Uterus (tissue), 4 donors: ENCODE measurements at places on chromosomes 2 and 18. TPM values are rescaled to one million over a fixed set of nuclear protein-coding genes. Genes with fewer than 3 reads are reported as not detected.

The TUBA3E gene
- not detected for total RNA-seq

The SS18 gene
- total RNA-seq = 89.8 TPM

The TLX2 gene
- 0.55 TPM for total RNA-seq

The C1QL2 gene
- not detected for total RNA-seq

The SFTPB gene
- 1.4 TPM for total RNA-seq

The KANSL1L gene
- total RNA-seq = 56.9 TPM

DNA sequence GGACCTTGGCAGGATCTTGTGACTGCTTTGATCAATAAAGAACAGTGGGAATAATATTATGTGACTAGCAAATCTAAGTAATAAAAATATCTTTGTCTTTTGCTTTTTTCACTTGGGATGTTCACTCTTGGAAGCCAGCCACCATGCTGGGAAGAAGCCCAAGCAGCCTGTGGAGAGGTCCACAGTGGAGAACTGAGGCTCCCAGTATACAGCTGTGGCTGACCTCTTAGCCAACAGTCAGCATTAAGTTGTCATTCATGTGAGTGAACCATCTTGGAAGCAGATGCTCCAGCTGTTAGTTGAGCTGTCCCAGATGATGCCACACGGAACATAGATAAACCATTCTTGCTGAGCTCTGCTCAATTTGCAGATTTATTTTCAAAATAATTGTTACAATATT is 160.0 kb downstream of the OSR1 start:
- no peaks in the 10 kb centered on the region for H3K27me3 ChIP-seq
- no peak for DNase-seq
- H3K4me1 ChIP-seq = no peaks in the 10 kb centered on the region
- no peak overlapping the region for H3K27ac ChIP-seq

DNA sequence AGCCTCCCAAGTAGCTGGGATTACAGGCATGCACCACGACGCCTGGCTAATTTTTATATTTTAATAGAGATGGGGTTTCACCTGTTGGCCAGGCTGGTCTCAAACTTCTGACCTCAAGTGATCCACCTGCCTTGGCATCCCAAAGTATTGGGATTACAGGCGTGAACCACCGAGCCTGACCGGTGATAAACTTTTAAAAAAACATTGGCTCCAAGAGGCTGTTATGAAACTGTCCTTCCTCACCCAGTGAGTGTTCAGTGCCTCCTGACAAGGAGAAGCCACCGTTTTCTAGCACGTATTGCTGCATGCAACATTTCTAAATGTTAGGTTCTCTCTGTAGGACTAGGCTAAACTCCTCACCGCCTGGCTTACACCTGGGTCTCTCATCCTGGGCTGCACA is 63.3 kb downstream of the EDAR start:
- H3K4me3 ChIP-seq = no peak overlapping the region
- H3K36me3 ChIP-seq = no peaks in the 10 kb centered on the region
- no peak for DNase-seq
- no peaks in the 10 kb centered on the region for H3K27me3 ChIP-seq
- no peaks in the 10 kb centered on the region for H3K4me1 ChIP-seq

DNA sequence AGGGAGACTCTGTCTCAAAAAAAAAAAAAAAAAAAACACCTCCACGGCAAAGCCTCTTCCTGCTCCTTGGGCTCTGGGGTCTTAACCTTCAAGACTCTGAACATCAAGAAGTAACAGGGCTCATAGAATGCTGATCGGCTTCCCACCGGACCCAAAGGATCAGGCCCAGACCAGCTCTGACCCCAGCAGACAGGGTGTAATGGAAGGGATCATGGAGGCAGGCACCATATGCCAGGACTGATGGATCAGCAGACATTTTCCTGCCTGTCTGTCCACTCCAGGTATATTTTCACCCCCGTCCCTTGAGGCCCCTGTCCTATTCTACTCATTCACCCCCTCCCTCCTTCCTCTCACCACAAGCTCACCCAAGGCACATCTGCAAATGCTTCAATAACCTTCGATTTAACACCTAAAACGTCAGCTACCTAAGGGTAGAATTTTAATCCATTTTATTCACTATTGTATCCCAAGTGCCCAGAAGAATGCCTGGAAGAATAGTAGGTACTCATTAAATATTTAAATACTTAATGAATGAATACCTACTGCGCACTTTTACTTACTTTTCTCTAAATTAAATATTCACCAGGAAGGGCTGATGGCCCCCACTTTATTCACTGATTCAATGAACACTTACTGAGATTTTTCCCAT is 4.6 kb upstream of the SPEG start:
- DNase-seq = no peak
- H3K4me3 ChIP-seq = no peak overlapping the region
- H3K36me3 ChIP-seq = no peaks in the 10 kb centered on the region
- peak overlapping the region; percentile 77 for H3K27ac ChIP-seq
- no peaks in the 10 kb centered on the region for H3K27me3 ChIP-seq

DNA sequence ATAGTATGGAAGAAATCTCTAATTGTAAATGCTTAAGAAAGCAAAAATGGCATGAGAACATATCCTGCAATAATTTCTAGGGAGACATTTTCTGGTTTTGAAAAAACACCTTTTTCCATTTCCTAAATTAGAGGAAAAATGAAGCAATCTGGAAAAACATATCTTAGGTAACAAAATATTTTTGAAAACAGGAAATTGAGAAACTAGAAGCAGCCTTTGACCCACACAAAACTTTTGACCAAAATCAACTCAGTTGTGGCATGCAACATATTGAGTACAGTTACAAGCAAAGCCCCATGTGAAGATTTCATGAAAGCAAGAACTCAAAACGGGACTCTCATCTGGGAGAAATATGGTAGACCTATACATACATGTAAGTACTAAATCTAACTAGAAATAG is 28.6 kb upstream of the CHAC2 start:
- H3K4me3 ChIP-seq = no peak overlapping the region
- H3K4me1 ChIP-seq = no peaks in the 10 kb centered on the region
- no peaks in the 10 kb centered on the region for H3K36me3 ChIP-seq
- H3K27ac ChIP-seq = no peak overlapping the region
- DNase-seq = no peak

- H3K4me3 ChIP-seq = no peak overlapping the region
- DNase-seq = no peak
- H3K27ac ChIP-seq = no peak overlapping the region
- no peaks in the 10 kb centered on the region for H3K4me1 ChIP-seq
- H3K36me3 ChIP-seq = no peaks in the 10 kb centered on the region
- no peaks in the 10 kb centered on the region for H3K27me3 ChIP-seq
Measured at GRCh38 chr2:11305958-11306357, 38.5 kb downstream of the ROCK2 start.

- no peak overlapping the region for H3K4me3 ChIP-seq
- no peak for DNase-seq
- no peak overlapping the region for H3K27ac ChIP-seq
- no peaks in the 10 kb centered on the region for H3K27me3 ChIP-seq
Measured at GRCh38 chr18:9842448-9842847, 43.3 kb upstream of the TXNDC2 start.

DNA sequence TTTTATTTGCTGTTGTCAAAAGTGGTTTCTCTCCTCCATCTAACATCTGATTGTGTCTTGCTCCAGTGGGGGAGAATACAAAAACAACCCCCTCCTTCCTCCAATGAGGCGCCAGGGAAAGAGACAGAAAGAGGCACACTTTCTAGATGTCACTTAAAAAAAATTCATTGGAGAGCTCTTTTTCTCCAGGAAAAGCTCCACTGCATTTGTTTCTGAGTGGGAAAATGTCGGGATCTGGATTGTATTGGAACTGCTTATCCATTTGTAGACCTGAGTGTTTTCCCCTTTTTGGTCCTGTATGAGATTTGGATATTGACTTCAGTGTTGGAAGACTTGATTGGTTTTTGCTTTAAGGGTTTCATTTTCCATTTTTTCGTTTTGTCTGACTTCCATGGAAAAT is 995 bp downstream of the MBD5 start:
- DNase-seq = no peak
- peak overlapping the region; percentile 80 for H3K4me3 ChIP-seq
- H3K36me3 ChIP-seq = no peaks in the 10 kb centered on the region

- no peaks in the 10 kb centered on the region for H3K36me3 ChIP-seq
- no peaks in the 10 kb centered on the region for H3K4me1 ChIP-seq
- DNase-seq = no peak
- H3K4me3 ChIP-seq = no peak overlapping the region
- no peak overlapping the region for H3K27ac ChIP-seq
- no peaks in the 10 kb centered on the region for H3K27me3 ChIP-seq
Measured at GRCh38 chr2:157743051-157743450, 114.4 kb upstream of the ACVR1C start.

DNA sequence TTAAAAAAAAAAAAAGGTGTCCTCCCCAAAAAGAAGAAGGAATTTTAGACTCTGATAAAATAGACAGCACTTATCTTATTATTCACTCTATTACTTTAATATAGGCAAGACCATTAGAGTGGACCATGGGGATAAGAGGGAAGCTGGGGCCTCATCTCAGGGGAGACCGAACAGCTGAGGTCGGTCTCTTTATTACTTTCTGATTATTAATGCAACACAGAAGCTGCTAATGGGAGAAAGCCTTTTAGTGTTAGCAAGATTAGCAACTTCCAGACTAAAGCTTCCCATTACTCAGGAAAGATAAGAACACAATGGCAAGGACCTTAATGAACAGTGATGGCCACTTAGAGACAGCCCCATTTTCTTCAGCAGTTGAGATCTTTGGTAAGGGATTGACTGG is 135.5 kb downstream of the TMEFF2 start:
- no peaks in the 10 kb centered on the region for H3K36me3 ChIP-seq
- H3K27me3 ChIP-seq = no peaks in the 10 kb centered on the region
- H3K27ac ChIP-seq = no peak overlapping the region
- DNase-seq = no peak

DNA sequence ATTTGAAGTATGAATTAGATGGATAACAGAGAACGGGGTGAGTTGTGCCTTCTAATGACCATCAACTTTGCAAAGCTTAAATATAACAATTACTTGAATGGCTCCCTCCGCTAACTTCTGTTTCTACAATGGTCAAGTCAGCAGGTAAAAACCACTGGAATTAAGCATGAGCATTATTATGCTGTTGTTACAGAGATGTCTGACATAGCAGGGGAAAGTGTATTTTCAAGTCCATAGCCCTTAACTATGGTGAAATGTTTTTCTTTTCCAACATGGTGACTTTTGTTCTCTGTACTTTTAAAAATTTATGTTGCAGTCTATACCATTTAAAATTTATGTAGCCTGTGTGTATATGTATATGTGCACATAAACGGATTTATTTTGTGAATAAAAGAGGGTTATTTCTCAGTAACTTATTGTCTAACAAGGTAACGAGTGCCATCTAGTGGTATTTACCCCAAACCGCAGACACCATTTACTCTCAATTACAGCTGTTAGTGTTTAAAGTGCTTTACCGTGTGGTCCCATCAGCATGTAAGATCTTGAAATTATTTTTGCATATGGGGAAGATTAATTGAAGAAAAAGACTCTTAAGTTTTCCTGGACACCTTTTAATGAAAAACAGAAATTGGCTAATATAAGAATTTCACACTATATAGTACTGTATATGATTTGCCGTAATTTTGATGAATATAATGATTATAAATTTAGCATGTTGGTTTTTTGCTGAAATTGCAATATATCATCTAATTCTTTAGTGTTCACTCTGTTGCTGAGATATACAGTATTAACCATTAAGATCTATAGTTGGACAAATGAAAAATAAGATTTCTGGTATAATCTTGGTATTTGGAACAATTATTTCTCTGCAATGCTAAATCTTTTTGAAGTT is 78.2 kb downstream of the UBE2E3 start:
- no peak for DNase-seq
- no peaks in the 10 kb centered on the region for H3K4me1 ChIP-seq
- H3K36me3 ChIP-seq = no peaks in the 10 kb centered on the region
- H3K4me3 ChIP-seq = no peak overlapping the region

DNA sequence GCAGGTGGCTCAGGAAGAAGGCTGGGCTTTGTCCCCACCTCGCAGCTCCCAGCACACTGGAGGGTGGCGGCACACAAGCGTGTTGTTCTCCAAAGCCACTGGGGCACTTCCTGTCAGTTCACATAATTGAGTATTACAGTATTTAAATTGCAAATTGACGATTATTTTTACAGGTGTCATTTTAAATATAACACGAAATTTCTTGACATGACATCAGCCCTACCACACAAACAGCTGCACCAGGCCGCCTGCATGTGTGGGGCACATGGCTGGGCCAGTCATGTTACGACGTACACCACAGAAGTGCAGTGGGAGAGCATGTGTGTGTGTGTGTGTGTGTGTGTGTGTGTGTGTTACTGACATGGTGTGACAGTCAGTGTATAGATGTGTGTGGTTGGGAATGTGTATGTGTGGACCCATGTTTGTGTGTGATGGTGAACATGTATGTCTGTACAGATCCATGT is 155.6 kb downstream of the TTC32 start:
- no peak overlapping the region for H3K4me3 ChIP-seq
- H3K36me3 ChIP-seq = no peaks in the 10 kb centered on the region
- H3K27me3 ChIP-seq = no peaks in the 10 kb centered on the region
- H3K4me1 ChIP-seq = no peaks in the 10 kb centered on the region

- DNase-seq = no peak
- H3K27ac ChIP-seq = no peak overlapping the region
- H3K27me3 ChIP-seq = no peaks in the 10 kb centered on the region
- no peaks in the 10 kb centered on the region for H3K36me3 ChIP-seq
- no peak overlapping the region for H3K4me3 ChIP-seq
Measured at GRCh38 chr2:11187083-11187619, 31.9 kb downstream of the SLC66A3 start.

DNA sequence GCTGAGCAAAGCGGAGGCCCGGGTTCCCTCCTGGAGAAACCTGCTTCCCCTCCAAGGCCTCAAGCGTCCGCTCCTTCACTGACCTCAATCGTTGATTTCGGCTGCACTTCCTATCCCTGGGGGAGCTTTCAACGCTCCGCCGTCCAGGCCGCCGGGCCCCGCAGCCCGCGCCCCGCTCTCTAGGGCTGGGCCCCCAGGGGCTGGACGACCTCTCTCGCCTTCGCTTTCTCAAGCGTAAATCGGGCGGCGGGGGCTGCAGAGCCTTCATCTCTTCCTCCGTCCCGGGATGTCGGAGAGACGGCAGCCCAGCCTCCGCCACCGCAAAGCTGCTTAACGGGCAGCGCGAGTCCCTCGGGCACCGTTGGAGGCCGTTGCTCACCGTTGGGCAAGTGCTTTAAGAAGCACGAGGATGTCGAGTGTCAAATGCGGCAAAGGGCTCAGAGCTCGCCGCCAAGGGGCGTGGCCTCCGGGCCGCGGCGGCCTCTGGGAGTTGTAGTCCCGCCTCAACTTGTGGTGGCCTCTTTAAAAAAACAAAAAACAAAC is 8.5 kb downstream of the HES6 start:
- H3K27ac ChIP-seq = peak overlapping the region; percentile 72
- H3K36me3 ChIP-seq = no peaks in the 10 kb centered on the region
- H3K4me3 ChIP-seq = peak overlapping the region; percentile 40
- H3K27me3 ChIP-seq = no peaks in the 10 kb centered on the region
- no peaks in the 10 kb centered on the region for H3K4me1 ChIP-seq

GRCh38 chr2:47299555-47299954 is 103.4 kb upstream of the MSH2 start:
- DNase-seq = no peak
- no peak overlapping the region for H3K27ac ChIP-seq
- H3K36me3 ChIP-seq = no peaks in the 10 kb centered on the region
- H3K4me1 ChIP-seq = no peaks in the 10 kb centered on the region
- no peaks in the 10 kb centered on the region for H3K27me3 ChIP-seq

GRCh38 chr2:191376981-191377629 is 131.9 kb downstream of the MYO1B start:
- no peaks in the 10 kb centered on the region for H3K27me3 ChIP-seq
- no peak overlapping the region for H3K4me3 ChIP-seq
- H3K27ac ChIP-seq = peak overlapping the region; percentile 47
- no peaks in the 10 kb centered on the region for H3K36me3 ChIP-seq
